Activated T-helper 1 cell treated with anti-CD3 and anti-CD28 coated beads, Interleukin-12 subunit alpha, Interleukin-12 subunit beta, Interleukin-2, Interleukin-4 antibody, amounts not matched to agents 30 ng/mL and 10 ng/mL and 1 ng/mL, durations not matched to agents 14 hours and 24 hours and 36 hours (primary cell): ENCODE measurements at places on chromosomes 12 and 14. TPM values are rescaled to one million over a fixed set of nuclear protein-coding genes. Genes with fewer than 3 reads are reported as not detected.
A peak's percentile ranks its signal among the peaks of the same experiment; 100 is the strongest.

The TRPV4 gene
- not detected in 2 replicates for total RNA-seq

The NDRG2 gene
- total RNA-seq = 1.5 and 1.6 TPM in 2 replicates

The IGF1 gene
- total RNA-seq = 0.34 and 0.83 TPM in 2 replicates

The CFAP73 gene
- 0.16 and 0.17 TPM in 2 replicates for total RNA-seq

The TAS2R50 gene
- total RNA-seq = 0.91 and 1.7 TPM in 2 replicates

The PTGDR gene
- total RNA-seq = not detected in 2 replicates

DNA sequence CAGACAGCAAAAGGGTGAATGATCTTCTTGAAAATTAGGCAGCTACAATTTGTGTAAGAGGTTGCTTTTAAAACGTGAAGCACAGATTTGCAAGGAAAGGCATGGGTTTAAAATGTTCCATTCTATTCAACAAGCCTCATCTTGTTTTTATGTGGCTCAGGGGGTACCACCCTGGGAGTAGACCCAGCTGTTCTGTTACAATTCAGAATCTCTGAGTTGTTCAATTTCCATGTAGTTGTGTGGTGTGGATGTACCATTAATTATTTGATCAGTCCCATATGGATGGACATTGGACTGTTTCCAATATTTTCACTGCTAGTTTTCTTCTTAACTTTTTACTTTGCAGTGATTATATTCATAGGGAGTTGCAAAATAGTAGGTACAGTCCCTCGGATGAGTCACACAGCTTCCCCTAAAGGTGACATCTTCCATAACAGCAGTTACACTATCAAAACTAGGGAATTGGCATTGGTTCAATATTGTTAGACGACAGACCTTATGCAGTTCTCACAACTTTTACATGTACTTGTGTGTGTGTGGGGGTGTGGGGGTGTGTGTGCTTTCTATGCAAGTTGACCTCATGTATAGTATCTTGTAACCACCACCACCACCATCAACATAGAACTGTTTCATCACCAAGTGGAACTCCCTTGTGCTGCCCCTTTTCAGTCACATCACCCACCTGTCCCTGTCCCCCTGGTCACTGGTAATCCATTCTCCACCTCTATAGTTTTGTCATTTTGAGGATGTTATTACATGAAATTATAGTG is 59.0 kb upstream of the CAPRIN2 start:
- no peak for DNase-seq

GRCh38 chr14:101559250-101559623 is 2.1 kb upstream of the DIO3 start:
- DNase-seq = no peak

DNA sequence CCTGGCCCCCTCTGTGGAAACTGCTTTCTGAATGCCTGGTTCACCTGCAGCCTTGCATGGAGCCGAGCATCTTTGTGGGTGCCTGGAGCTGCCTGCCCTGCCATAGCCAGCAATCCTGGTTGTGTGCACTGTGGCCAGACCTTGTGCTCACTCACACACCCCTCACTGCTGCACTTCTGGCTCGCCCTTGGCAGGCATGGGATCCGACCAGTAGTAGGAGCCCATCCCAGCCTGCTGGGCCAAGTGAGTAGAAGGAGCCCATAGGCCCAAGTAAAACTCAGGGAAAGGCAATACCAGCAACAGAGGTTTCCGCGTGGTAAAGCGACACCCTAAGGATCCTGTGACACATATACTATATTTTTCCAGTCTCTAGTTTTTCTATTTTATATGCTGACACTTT is 270.0 kb upstream of the NAV3 start:
- DNase-seq = no peak

DNA sequence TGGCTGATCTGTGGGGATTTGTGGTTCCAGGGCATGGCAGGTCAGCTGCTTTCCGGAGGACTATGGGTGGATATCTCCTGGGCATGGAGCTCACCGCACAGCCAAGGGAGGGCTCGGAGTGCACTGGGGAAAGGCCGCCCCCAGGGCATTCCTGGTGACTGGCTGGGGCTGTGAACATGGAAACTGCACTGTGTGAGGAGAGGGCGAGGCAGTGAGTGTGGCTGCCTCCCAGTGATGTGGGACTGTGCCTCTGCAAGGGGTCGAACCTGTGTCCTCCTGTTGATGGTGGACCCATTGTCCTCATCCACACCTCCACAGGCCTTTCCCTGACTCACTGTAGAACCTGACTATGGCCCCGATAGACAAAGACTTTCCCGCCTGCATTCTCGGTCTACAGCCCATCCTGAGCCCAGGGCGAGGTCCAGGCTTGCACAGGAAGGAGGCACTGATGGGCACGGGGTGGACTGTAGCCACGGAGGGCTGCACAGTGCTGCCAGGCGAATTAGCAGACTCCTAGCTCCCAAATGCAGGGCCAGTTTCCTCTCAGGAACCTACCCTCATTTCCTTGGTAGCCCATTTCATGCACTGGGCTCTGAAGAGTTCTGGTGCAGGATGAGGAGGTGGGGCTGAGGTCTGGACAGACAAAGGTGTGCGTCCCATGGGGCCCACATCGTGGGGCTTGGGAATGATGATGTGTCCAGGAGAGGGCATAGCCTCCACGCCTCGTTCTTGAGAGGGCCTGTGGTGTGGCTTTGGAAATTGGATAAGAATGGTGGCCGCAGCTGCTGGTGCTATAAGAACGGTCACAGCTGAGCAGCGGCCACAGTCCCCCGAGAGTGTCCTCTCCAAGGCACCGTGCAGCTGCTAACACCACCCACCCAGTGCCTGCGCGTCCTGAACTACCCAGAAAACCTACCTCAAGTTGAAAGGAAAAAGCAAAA is 415.1 kb downstream of the TMEM121 start:
- DNase-seq = no peak

- no peak for DNase-seq
Measured at GRCh38 chr12:121765573-121765972, 27.9 kb downstream of the RHOF start.

GRCh38 chr14:85190251-85190650 is 339.7 kb upstream of the FLRT2 start:
- DNase-seq = no peak

- DNase-seq = no peak
Measured at GRCh38 chr14:21634840-21635239, at the start of gene OR10G2. OR10G2 (minus strand) TSS chr14:21634940; CDS start chr14:21634842, 98 bp downstream.

DNA sequence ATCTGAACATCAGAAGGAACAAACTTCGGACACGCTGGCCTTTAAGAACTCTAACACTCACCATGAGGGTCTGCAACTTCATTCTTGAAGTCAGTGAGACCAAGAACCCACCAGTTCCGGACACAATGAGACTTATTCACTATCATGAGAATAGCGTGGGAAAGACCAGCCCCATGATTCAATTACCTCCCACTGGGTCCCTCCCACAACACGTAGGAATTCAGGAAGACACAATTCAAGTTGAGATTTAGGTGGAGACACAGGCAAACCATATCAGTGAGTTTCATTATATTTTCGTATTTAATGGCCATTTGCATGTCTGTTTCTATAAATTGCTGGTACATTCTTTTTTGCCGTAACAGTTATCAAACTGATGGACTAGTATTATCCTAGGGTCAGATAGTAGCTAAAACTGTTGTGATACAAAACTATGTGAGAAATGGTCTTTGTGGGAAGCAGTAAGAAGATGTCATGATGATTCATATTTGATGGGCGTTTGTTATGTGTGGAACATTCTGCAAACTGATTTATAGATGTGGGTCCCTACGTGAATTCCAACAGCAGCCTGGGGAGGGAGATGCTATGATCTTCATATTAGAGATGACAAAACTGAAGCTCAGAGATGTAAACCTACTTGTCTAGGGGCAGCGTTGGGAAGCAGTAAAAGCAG is 282.4 kb upstream of the TMEM132C start:
- DNase-seq = no peak

DNA sequence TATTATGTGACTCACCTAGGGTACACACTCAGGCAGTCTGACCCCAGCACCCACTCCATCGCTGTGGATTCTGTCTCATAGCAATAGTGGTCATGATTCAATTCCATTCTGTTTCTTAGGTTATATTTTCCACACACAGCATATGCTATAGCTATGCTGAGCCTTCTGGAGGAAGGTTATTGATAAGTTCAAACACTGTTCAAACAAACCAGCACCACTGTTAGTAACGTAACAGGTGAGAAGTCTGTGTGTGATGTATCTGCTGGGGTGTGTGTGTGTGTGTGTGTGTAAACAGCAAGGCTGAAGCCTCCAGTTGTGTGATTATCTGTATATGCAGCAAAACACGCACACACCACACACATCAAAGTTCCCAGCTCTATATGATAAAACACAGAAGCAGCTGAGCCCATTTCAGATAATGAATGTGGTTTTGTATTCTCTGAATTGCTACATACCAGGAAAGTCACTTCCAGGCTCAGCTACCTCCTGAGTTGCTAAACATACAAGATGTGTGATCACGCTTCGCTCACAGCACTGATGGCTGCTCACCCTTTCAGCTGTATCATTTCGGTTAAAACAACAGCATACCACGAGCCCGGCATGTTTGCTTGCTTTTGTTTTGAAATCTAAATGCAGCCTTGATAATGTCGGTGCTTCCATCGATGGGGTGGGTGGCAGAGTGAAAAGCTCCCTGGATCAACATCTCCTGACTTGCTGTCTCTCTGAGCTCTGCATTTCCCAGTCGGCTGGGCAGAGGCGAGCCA is 6.8 kb upstream of the SYNE3 start:
- peak; percentile 45 for DNase-seq

DNA sequence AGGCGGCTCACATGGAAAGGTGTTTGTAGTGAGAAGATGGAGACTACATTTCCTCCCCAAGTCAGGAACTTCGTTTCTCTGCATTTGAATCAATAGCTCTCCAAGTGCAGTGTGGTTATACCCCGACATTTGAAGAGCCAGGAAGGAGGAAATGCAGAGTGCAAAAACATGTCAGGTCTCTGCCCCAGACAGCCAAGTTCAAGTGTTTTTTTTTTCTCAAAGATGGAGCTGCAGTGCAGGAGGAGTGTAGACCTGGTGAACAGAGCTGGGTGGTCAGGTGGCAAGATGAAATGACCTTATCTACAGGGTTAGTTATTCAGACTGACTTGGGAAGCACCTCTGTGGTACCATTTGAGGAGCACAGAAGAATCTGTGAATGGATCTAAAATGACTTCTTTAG is 21.3 kb downstream of the MLXIP start:
- no peak for DNase-seq

DNA sequence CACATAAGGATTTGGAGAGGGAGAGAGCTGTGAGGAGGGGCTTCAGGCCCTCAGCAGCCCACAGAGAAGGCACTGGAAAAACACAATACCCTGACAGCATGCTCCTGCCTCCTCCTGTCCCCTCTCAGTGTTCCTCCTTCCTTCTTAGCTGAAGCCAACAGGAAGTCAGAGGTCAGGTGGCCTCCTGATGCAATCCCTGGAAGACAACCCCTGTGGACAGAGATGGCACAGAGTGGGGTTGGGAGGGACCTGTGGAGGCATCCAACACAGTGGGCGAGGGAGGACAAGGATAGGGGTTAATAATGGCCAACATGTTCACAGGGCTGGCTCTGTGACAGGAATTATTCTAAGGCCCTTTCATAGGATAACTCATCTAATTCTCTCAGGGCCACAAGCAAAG is 15.4 kb upstream of the IFI27L2 start:
- DNase-seq = no peak

DNA sequence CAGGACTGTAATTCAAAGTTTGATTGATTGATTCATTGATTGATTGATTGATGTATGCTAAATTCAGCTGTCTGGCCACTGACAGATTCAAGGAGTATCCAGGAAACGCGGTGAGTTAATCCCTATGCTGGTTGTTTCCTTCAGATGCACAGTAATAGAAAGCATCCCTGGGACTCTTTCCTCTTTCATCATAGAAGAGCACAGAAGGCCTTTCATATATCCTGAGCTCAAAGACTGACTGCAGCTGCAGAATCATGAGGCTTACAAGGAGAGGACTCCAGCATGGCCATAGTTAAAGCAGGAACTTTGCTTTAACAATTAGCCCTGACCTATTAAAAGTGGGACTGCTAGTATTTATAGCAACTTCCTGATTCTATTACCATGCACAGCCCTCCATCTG is 187.7 kb upstream of the TMTC1 start:
- no peak for DNase-seq

DNA sequence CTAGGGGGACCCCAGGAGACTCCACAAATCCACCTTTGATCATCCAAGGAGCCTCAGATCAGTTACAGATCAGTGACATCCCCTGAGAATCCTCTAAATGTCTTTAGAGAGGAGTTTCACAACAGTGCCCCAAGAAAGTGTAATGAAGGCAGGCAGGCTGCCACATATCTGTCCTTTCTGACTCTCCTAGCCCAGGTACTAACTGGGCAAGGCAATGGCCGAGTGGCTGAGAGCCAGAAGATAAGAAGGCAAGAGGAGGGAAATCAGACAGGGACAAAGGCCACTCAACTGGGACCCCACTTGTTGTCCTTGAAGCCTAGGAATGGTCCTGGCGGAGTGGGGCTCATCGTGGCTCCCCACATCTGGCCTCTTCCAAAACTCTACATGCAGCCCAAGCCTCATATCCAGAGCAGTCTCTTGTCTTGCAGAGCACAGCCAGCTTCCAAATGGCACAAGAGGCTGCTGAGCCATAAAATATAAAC is 11.6 kb downstream of the ACTN1 start:
- DNase-seq = no peak
